ENCODE measurements at places on chromosomes 2 and 18. TPM values are rescaled to one million over a fixed set of nuclear protein-coding genes. Genes with fewer than 3 reads are reported as not detected.

DNA sequence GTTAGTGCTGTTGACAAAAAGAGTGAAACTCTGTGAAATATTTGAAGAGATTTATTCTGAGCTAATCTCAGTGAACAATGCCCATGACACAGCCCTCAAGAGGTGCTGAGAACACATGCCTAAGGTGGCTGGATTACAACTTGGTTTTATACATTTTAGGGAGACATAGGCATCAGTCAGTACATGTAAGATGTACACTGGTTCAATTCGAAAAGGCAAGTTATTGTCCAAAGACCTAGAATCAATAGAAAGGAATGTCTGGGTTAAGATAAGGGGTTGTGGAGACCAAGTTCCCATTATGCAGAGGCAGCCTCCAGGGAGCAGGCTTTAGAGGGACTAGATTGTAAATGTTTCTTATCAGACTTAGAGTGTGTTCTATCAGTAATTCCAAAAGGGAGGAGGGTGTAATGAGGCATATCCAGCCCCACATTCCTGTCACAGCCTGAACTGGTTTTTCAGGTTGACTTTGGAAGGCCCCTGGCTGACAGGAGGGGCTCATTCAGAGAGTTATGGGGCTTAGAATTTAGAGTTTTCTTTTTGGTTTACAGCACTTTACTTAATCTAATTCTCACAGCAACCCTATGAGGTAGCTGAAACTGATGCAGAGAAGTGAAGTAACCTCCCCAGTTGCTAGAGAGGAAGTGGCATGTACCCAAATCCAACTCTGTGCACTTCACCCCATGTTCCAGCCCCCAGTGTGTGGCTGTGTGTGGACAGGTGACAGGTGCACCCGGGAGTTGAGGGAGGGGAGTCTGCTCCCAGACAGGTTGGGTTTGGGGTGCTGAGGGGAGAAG lies 28.3 kb upstream of the ASAP2 start:
- no peak for DNase-seq

- no peak for DNase-seq
These were observed 477.0 kb upstream of the MEIS1 start for GRCh38 chr2:65957886-65958285.

The MYOM1 gene
- 0.11 TPM for total RNA-seq

DNA sequence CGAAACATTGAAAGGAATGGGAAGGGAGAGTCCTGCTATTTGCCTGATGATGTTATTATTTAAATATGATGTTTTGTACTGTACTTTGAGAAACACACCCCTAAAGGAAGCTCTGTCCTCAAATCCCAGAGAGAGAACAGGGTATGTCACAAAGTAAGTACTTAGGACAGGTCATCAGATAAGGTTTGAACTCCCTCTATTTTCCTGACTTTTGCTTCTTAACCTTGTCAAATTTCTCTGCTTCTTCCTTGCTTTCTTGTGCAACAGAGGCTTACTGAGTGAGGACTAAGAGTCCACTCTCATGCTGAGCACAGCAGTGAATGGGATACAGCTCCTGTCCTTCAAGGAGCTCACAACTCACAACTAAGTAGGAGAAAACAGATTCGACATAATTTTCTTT lies 3.7 kb downstream of the DGUOK start:
- no peak for DNase-seq

- DNase-seq = no peak
These were observed 83.4 kb downstream of the PDK1 start for GRCh38 chr2:172639256-172639655.

- no peak for DNase-seq
These were observed 28.9 kb downstream of the PTGR3 start for GRCh38 chr18:75179819-75180600.
